ENCODE measurements at places on chromosomes 12 and 14.

GRCh38 chr14:74213907-74214803 is 25.1 kb upstream of the VSX2 start:
- no peak for DNase-seq

DNA sequence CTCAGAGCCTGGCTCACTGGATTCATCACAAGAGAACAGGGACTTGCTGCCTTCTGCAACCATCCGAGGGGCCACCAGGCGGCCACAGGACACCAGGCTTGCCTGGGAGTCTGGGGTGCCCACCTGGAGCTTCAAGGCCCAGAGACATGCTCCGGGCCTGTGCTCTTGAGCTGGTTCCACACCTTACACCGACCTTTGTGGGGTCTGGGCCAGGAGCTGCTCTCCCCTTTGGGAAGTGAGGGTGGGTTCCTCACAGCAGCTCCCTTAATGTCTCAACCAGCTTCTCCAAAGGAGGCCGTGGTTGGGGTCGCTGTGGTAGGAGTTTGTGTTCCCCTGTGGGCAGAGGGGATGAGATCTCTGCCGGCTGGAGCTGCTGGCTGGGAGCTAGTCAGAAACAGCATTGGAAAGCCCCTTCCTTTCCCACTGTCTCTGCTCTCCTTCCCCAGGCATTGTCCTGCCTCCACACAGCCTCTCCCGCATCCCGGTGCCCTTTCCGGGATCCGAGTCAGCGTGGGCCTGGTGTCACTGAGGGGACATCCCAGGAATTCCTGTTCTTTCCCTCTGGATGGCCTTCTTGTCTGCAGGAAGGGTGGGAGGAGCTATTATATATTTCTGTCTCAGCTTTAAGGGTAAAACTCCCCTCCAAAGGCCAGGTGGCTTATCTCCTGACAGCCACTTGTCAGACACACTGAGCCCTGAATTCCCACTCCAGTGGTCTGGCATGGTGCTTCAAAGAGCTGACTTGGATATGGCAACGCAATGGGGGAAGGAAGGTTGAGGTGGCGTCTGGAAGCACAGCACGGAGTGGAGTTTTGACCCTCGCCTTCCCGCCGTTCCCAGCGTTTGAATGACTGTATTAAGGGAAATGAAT is 5.1 kb upstream of the PAPLN start:
- DNase-seq, result no peak

DNA sequence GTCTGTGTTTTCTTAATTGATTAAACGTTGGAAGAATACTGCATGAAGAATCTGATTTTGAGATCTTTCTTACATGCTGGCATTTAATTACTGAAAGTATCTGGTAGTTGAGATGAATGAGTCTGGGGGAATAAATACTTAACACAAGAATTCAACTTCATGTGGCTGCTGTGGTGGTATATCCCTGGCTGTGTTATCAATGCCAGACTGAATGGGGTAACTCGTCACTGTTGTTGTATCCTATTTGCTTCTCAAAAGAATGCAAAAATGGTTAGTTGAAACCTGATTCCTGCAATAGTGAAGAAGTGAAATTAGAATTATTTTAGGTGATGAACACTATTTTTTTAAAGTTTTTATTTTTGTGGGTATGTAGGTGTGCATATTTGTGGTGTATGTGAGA is 72.5 kb downstream of the HMGA2 start:
- DNase-seq, result no peak

DNA sequence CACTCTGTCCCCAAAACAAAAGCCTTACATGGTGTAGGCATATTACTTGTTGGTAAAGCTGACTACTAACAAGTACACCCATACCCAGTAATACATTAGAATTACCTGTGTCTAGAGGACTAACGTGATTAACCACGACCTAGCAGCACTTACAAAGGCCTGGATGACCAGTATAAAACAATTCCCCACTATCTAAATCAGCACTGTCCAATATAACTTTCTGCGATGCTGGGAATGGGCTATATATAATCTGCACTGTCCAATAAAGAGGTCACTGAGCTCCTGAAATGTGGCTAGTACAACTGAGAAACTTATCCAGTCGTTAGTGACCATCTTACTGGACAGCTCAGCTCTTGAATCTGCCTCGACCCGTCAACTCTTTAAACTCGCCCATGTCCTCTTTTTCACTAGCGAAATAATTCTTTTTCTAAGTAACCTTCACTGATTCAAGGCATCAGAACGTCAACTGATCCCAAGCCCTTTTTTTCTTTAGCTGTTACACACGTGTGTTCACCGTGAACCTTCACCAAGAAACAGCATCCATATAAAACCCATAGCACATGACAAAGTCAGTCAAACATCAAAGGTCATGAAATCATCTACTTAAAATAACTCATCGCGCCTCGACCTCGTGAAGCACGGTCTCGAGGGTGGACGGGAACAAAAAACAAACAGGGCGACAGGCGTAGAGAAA is 905 bp upstream of the CIPC start:
- no peak for DNase-seq

DNA sequence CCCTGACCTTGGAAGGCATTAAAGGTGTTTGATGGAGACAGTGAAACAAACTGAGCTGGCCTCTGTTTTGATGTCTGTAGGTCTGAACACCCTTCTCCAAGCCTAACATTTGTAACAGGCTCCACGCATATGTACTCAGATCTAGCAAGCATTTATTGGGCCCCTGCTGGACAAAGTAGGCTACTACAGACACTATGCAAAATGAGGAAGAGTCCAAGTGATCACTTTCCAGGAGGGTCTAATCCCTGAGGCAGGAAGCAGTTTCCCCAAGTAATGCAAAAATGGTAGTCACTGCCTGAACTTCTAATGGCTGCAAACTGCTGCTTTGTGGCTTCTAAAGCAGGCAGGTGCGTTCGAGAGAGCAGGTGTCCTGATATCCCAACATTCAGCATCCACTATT is 405.8 kb downstream of the MED13L start:
- peak; percentile 5 for DNase-seq

DNA sequence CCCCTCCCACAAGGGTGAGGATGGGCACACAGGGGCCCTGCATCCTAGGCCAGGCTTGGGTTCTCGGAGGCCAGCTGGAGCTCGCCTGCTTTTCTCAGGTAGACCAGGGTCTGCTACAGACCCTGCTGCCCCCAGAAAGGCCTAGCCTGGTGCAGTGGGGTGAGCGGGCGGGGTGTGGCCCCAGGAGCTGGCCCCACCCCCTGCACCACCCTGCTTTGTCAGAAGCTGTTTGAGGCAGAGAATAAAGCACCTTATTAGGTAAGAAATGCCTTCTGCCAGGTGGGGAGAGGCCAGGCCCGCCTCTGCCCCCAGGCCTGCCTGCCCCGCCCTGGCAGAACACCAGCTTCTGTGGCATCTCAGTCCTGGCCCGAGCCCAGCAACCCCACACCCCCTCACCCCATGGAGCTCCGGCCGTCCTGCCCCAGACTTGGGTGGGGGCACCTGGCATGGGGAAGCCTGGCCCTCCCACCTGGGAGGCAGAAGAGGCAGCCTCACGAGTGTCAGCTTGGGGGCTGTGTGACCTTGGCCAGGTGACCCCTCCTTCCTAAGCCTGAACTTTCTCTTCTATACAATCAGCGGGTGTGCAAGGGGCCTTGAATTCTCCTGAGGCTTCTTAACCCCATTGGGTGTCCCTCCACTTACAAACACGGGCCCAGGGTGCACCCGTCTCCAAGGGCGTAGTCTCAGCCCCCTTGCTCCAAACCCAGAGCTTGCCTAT is 43.2 kb downstream of the KRT80 start:
- peak; percentile 39 for DNase-seq

GRCh38 chr12:13811061-13811460 is 170.3 kb downstream of the GRIN2B start:
- DNase-seq, result no peak

DNA sequence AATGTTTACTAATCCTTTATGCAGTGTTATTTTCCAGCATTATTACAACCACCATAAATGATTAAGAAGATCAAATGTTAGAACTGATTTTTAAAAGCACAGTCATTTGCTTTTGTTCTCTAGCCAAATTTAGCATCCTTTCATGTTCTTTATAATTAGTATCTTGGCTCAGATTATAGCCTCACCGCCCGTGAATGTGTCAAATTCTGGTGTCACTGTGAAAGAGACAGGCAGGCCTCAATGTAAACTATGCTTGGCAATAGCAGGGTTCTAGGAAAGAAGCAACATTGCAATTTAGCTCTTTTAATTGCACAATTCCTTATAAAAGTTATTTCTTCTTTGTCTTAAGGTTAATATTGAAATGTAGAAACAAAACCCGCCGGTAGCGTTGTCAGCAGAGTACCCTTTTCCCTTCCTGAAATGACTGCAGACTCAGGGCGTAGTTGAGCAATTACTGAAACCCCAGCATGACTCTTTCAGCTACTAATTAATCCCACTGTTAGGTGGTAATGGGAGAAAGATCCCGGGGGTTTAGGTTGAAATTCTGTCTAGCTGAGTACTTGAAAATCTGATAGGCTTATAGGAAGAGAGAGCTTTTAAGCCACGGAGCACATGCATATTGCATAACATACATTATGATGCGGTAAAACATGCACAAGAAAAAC is 1600.5 kb upstream of the SEL1L start:
- no peak for DNase-seq

DNA sequence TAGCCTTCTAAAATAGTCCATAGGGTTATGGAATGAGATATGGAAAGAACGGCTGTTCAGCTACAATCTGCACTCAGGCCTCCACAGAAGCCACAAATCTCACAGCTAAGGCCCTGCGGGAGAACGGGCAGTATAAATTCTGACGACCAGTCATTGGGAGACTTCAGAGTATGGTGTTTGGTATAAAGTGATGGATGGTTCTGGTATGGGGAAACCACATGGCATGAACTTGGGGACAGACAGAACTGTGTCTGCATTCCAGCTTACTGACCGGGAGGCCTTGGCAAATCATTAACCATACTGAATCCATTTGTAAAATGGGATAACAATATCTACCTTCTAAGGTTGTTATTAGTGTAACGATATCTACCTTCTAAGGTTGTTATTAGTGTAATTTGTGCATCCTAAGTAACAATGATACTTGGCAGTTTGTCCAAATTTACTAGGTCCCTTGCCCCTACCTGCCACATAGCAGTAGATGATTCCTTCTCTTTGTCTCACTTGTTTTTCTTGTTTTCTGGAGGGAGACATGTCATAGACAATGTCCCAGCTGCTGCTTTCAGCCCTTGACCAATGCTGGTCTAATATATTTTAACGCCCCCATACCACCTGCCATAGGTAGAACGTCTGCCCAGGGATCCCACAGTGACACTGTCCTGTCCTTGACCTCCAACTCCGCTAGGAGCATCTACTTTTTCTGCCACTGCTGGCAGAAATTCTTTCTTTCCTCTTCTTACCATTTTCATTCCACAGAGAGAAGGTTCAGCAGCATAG is 6.8 kb downstream of the CDKL1 start:
- no peak for DNase-seq
